ENCODE measurements at places on chromosomes 1 and 21.

DNA sequence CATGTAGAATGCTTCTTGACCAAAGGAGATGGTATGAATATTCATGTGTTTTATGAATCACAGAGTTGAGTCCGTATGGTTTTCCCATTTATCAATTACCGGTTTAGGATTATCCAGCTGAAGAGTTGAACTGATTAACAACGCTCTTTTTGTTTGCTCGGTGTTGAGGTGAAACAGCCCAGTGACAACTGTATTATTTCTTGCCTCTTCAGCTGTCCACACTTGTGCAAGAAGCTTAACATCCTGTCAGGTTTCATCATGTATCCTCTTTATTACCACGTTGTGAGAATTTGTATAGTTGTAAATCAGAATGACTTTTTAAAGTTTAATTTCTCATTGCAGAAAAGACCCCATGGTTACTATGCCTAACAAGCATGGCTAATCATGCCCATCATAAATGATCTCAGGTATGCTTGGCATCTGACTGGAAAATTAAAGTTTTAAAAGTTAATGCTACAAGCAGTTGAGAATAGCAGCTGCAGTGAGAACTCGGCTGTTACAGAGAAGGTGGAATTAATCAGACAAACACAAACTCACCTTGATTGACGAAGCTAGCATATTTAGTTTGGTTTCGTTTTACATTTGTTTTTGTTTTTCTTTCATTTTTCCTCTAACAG is 563.2 kb upstream of the ADGRL2 start:
- no peak for DNase-seq

GRCh38 chr1:61132645-61133334 is 50.4 kb downstream of the NFIA start:
- no peak for DNase-seq

- no peak for DNase-seq
Observed at GRCh38 chr1:97196825-97197516, 475.4 kb downstream of the PTBP2 start.

GRCh38 chr1:174988539-174988938 is 11.2 kb upstream of the CACYBP start:
- no peak for DNase-seq

Measured in Caco-2 (cell line).